ENCODE measurements at places on chromosomes 2 and 18. TPM values are rescaled to one million over a fixed set of nuclear protein-coding genes. Genes with fewer than 3 reads are reported as not detected.

The VIT gene
- not detected for total RNA-seq

The GAD1 gene
- total RNA-seq = 1.4 TPM

The THADA gene
- 32.2 TPM for total RNA-seq

The TMEM37 gene
- total RNA-seq = not detected

GRCh38 chr18:62529597-62529996 lies 6.8 kb downstream of the ZCCHC2 start:
- no peaks in the 10 kb centered on the region for H3K27me3 ChIP-seq
- DNase-seq = no peak
- peaks cover 62% of the 10 kb centered on the region for H3K36me3 ChIP-seq
- no peak overlapping the region for H3K4me3 ChIP-seq
- peaks cover 59% of the 10 kb centered on the region for H3K4me1 ChIP-seq

DNA sequence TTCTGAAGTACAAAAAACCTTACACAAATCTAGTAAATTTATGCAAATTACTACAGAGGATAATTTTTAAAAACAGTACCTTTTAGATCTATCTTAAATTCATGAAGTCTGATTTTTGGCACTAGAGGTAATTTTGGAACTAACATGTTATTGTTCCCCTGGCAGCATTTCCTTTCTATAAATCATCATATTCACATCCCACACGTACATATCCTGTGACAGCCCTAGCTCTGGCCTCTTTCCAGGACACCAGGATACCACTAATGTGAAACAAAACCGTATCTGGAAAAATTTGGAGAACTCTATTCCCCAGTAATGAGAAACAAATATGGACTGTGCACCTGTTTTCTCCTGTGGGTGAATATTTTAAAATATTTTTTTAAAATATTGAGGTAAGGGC lies 14.0 kb upstream of the BIRC6 start:
- no peaks in the 10 kb centered on the region for H3K36me3 ChIP-seq
- no peak overlapping the region for H3K27ac ChIP-seq
- DNase-seq = no peak
- H3K27me3 ChIP-seq = no peaks in the 10 kb centered on the region
- H3K4me1 ChIP-seq = no peaks in the 10 kb centered on the region
- no peak overlapping the region for H3K4me3 ChIP-seq

GRCh38 chr18:2303517-2304238 lies 267.6 kb downstream of the METTL4 start:
- no peaks in the 10 kb centered on the region for H3K4me1 ChIP-seq
- H3K4me3 ChIP-seq = no peak overlapping the region
- H3K27me3 ChIP-seq = peaks cover 40% of the 10 kb centered on the region
- no peak overlapping the region for H3K27ac ChIP-seq

- DNase-seq = no peak
- H3K36me3 ChIP-seq = no peaks in the 10 kb centered on the region
- H3K4me3 ChIP-seq = no peak overlapping the region
- no peaks in the 10 kb centered on the region for H3K27me3 ChIP-seq
- no peak overlapping the region for H3K27ac ChIP-seq
Measured at GRCh38 chr2:68057658-68058396, 5.0 kb downstream of the C1D start.

GRCh38 chr18:58605027-58606020 lies 23.6 kb downstream of the ALPK2 start:
- no peaks in the 10 kb centered on the region for H3K27me3 ChIP-seq
- no peak overlapping the region for H3K4me3 ChIP-seq
- peaks cover 44% of the 10 kb centered on the region for H3K4me1 ChIP-seq
- peaks cover 7% of the 10 kb centered on the region for H3K36me3 ChIP-seq
- H3K27ac ChIP-seq = no peak overlapping the region
- DNase-seq = peak; percentile 24

Data from activated CD4-positive, alpha-beta T cell treated with anti-CD3 and anti-CD28 coated beads, Interleukin-2, amount 10 ng/mL, durations not matched to agents 7 days and 5 days (primary cell).